ENCODE measurements at places on chromosomes 13 and 19. TPM values are rescaled to one million over a fixed set of nuclear protein-coding genes. Genes with fewer than 3 reads are reported as not detected.

TMEM86B gene
- total RNA-seq: 2.1 TPM

DNA sequence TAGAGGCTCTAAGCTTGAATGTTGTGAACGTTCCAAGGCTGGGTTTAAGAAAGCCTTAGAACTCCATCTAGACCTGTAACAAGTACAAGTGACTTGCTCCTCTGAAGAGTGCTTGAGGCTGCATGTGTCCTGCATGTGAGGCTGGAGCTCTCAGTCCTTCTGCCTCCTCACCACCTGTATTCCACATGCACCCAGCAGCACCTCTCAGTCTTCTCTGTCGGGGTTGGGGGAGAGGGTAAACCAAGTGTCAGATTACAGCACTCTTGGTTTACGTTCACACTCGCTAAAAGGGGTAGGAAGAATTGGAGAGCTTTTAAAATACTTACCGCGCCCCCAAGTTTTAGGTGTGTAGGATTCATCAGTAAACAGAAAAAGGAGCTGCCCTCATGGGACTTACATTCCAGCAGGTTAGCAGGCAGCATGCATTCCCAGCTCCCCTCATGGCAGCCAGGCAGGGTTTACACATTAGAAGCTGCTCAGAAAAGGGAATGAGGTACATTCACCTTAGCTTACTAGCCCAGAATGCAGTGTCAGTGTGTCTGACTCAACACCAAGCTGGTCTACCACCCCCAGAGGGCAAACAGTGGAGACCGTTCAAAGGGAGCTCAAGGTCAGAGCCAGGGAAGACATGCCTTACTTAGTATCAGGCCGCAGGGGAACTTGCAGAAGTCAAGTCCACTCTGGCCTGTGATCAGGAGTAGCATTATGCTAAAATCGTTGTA is 248.1 kb downstream of the PCCA start:
- H3K4me3 ChIP-seq: no peak overlapping the region
- H3K27me3 ChIP-seq: no peaks in the 10 kb centered on the region
- DNase-seq: no peak
- H3K4me1 ChIP-seq: peaks cover 1% of the 10 kb centered on the region
- no peaks in the 10 kb centered on the region for H3K36me3 ChIP-seq

- no peak for DNase-seq
- no peaks in the 10 kb centered on the region for H3K27me3 ChIP-seq
- H3K36me3 ChIP-seq: peaks cover 3% of the 10 kb centered on the region
Observed at GRCh38 chr13:40874138-40874779, 84.8 kb downstream of the SLC25A15 start.

DNA sequence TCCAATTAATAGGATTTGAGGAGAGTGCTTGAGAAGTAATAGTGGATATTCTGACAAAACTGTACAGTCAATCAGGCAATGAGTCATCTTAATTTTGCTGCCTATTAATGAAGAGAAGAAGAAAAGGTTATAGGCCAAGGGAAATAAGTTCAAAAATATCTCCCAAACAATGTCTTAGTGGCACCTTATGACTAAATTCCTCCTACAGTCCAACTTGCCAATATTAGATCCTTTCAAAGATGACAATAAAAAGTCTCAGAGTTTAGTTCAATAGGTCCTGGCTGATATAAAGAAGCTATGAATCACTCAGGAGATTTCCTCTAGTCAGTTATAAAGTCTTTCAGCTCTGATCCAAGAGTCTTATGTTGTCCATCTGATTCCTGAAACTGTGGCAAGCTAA is 27.9 kb downstream of the UGGT2 start:
- H3K27me3 ChIP-seq: no peaks in the 10 kb centered on the region
- no peaks in the 10 kb centered on the region for H3K36me3 ChIP-seq
- no peak for DNase-seq
- no peak overlapping the region for H3K4me3 ChIP-seq
- H3K4me1 ChIP-seq: peaks cover 2% of the 10 kb centered on the region
- H3K27ac ChIP-seq: no peak overlapping the region

GRCh38 chr13:61777899-61778298 is 362.2 kb upstream of the PCDH20 start:
- no peaks in the 10 kb centered on the region for H3K27me3 ChIP-seq
- DNase-seq: no peak
- H3K4me3 ChIP-seq: no peak overlapping the region
- no peaks in the 10 kb centered on the region for H3K36me3 ChIP-seq

DNA sequence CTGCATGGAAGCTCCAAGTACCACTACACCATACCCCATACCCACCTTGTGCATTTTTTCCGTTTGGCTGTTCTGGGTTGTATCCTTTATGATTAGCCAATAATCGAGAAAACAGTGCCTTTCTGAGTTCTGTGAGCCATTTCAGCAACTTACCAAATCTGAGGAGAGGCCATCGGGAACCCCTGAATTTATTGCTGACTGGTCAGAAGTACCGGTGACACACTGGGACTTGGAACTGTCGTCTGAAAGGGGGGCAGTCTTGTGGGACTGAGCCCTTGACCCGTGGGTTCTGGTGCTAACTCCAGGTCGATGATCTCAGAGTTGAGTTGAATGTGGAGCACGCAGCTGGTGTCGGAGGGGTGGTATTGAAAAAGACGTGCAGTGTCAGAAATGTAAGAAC is 15.0 kb downstream of the UPF3A start:
- H3K4me1 ChIP-seq: no peaks in the 10 kb centered on the region
- H3K36me3 ChIP-seq: peaks cover 57% of the 10 kb centered on the region
- H3K27ac ChIP-seq: no peak overlapping the region
- H3K4me3 ChIP-seq: no peak overlapping the region
- no peaks in the 10 kb centered on the region for H3K27me3 ChIP-seq

DNA sequence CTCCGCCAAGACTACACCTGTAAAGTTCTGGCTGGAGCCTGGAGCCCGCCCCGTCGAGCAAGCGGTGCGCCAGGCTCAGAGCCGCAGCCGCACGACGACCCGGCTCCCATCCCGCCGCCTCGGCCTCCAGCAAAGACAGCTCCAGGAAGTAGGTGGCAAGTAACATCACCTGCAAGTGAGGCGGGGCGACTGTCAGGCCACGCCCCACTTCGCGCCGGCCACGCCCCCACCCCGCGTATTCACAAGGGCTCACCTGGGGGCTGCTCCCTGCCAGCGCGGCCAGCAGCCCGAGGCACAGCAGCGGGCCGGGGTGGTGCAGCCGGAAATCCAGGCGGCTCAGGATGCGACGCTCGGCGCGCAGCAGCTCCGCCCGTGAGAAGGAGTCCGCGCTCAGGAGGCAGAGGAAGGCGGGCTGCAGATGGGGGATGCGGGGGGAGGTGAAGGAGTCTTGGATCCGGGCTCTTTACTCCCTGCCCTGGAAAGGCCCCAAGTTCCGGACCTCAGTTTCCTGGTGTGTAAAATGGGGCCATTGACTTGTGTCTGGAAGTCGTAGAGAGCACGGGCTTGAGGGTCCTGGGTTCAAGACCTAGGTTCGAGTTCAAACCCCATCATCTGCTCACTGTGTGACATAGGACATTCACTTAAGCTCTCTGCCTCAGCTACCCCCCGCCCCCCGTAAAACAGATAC is 3.2 kb downstream of the CCNP start:
- H3K4me1 ChIP-seq: peaks cover 3% of the 10 kb centered on the region
- no peaks in the 10 kb centered on the region for H3K36me3 ChIP-seq
- peak overlapping the region; percentile 43 for H3K4me3 ChIP-seq
- DNase-seq: peak; percentile 89
- peaks cover 33% of the 10 kb centered on the region for H3K27me3 ChIP-seq

- no peak overlapping the region for H3K27ac ChIP-seq
- H3K36me3 ChIP-seq: no peaks in the 10 kb centered on the region
- H3K27me3 ChIP-seq: no peaks in the 10 kb centered on the region
- H3K4me3 ChIP-seq: no peak overlapping the region
- no peaks in the 10 kb centered on the region for H3K4me1 ChIP-seq
- DNase-seq: peak; percentile 66
Observed at GRCh38 chr19:52351512-52351911, 15.5 kb downstream of the ZNF610 start.

- DNase-seq: no peak
- H3K4me1 ChIP-seq: 0 out of 2 replicates have a peak, but pooled peaks cover 2% of the 10 kb centered on the region
- no peaks in the 10 kb centered on the region for H3K27me3 ChIP-seq
- no peak overlapping the region for H3K27ac ChIP-seq
Observed at GRCh38 chr13:39656325-39656677, 839 bp downstream of the COG6 start.

DNA sequence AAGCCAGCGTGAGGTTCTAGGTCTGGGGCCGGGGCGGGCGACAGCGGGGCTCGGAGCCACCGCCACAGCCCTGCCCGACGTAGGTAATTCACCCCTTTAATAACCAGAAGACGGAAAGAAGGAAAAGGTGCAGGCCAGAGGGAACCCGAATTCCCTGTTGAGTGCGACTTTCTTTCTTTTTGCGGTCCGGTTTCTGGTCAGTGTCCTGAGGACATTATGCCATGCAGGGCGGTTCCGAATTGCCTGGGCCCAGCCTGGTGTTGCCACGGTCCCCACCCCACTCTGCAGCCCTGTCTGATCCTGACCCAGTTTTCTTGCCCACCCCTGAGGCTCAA is 18.4 kb upstream of the TFDP1 start:
- H3K27ac ChIP-seq: no peak overlapping the region
- H3K4me3 ChIP-seq: no peak overlapping the region
- no peaks in the 10 kb centered on the region for H3K27me3 ChIP-seq
- DNase-seq: no peak
- peaks cover 4% of the 10 kb centered on the region for H3K4me1 ChIP-seq

Data from H1 (cell line).